Smooth muscle cell of the brain vasculature (primary cell): ENCODE measurements at places on chromosomes 6 and 20.

DNA sequence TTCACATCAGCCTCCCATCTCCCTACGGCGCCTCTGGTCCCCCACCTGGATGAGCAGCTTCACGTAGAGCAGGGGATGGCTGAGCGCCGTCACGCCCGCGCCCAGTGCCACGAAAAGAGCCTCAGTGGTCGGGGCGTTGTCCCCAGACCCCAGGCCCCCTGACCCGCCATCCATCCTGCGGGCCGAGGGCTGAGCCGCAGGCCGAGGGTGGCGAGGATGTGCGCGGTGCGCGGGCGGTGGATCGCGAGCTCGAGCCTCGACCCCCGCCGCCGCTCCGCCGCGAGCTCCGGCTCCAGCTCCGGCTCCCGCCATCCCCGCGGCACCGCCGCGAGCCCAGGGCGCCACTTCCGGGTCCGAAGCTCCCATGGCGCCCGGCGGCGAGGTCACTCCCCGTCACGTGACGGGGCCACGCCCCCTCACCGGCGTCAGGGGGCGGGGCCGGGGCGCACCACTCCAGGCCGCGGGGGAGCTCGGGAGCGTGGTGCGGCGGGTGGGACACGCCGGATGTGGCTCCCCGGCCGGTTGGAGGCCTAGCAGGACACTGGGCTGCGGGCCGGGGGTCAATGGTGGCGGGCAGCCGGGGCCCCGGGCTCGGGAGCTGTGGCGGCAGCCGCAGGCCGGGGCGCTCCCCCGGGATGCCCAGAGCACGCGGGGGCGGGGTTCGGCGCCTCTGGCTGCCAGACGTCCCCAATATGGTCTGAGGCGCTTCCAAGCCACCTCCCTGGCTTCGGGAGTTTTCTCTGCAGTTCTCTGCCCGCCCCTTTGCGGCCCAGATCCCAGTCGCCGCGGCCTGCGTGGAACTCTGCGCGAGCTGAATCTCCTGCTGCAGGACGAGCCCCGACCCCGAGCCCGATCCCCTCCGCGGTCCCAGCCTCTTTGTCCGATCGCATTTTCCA, at the start of gene MTCH1:
TSS of gene MTCH1 (minus strand) at position 389 of the 896 bp plus-strand sequence. CDS start at position 366, 23 bp downstream.
- DNase-seq: peak; percentile 73

- no peak for DNase-seq
Measured at GRCh38 chr6:78380541-78380940, 486.8 kb upstream of the IRAK1BP1 start.

- DNase-seq: no peak
Measured at GRCh38 chr20:57894522-57894921, 184.7 kb upstream of the PMEPA1 start.

DNA sequence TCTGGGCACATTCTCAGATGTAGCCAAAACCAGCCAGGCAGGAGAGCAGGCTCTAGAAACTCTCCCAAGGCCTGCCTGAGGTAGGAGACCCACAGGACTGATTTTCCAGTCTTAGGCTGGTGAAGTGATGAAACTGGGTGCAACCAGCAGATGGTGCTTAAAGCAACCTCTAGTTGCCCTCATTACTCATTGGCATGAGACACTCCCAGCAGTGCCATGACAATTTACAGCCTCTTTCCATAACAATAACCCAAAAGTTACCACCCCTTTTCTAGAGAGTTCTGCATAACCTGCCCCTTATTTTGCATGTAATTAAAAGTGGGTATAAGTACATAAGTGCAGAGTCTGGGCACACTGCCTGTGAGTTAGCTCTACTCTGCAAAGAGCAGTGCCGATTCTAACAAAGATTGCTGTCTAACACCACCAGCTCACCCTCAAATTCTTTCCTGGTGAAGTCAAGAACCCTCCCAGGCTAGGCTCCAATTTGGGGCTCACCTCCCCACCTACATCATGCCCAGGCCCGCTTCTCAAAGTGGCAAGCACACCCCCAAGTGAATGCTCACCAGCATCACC, 14.4 kb upstream of the GPR6 start:
- DNase-seq: no peak

DNA sequence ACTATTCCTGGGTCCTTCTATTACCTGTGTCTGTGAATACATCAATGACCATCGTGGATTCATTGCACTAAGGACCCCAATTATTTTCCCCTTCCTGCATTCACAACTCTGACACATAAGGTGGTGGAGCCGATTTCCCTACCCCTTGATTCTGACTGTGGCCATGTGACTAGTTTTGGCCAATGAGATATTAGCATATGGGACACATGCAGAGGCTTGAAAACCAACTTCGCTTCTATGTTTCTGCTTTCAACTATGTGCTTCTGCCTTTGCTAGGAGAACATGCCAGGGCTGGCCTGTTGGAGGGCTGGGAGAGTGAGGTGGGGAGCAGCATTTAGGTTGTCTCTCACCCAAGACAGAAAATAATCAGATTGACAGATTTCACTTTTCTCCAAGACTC, 483.1 kb upstream of the JAG1 start:
- no peak for DNase-seq

GRCh38 chr6:42451333-42452170, at the start of gene TRERF1:
TSS of gene TRERF1 (minus strand) at chr6:42451926. CDS start at chr6:42269590, 182,336 bp downstream.
- no peak for DNase-seq

DNA sequence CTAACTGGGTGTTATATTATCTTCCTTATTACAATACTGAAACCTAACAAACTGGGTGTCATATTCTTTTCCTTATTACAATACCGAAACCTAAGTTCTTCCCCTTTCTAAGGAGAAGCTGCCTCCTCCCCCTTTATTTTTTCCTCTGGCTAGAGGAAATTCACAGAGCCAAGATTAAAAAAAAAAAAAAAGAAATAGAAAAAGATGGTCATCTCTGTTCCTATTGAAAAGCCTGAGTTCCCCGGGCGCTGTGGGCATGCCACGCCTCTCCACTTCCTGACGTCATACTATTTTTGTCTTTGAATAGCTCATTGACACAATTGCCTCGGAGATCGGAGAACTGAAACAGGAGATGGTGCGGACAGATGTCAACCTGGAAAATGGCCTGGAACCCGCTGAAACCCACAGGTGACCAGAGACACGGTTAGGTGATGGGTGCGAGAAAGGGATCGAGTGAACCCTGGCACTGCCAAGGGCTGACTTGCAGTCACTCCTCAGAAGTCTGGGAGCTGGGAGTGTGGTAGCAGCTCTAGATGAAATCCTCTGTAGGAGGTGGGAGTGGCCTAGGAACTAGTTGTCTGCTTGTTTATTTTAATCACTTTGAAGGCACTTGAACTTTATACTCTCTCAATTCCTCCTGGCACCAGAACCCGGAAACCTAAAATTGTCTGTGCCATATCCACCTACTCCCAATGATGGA, 82.2 kb upstream of the NAA20 start:
- DNase-seq: no peak

- no peak for DNase-seq
Measured at GRCh38 chr6:105892577-105893262, 193.4 kb upstream of the PRDM1 start.

- no peak for DNase-seq
Measured at GRCh38 chr6:167113047-167113754, 9.7 kb upstream of the CCR6 start.

GRCh38 chr6:70176842-70177550, 125.9 kb downstream of the COL9A1 start:
- DNase-seq: no peak

DNA sequence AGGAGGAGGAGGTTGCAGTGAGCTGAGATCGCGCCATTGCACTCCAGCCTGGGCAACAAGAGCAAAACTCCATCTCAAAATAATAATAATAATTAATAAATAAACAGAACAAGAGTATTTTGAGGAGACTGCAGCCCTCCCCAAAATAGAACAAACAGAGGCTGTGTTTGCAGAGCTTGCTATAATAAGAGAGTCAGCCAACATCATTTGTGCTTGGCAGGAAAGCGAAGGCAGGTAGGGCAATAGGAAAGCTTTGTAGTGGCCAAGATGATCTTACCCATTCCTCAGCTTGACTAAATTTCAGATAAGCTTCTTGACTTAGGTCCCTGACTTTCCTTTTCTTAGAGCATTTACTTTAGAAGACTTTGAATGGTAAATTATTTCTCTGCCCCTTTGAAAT, 6.7 kb downstream of the C6orf141 start:
- DNase-seq: no peak

DNA sequence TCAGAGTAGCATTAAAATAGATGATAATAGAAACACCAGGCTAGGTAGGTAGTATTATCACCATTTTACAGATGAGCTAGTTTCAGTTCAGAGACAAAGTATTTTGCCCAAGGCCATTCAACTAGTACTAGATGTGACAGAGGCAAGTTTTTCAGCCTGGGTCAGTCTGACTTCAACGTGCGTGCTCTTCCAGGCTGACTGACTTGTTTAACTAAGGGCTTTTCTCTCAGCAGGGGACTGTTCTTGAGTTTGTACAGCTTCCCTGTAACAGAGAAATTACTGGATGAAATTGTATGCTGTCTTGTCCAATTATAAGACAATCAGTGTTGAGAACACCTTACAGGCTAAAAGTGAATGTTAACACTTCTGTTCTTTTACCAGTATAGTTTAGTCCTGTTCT, 333.5 kb upstream of the MAN1A1 start:
- DNase-seq: peak; percentile 56

DNA sequence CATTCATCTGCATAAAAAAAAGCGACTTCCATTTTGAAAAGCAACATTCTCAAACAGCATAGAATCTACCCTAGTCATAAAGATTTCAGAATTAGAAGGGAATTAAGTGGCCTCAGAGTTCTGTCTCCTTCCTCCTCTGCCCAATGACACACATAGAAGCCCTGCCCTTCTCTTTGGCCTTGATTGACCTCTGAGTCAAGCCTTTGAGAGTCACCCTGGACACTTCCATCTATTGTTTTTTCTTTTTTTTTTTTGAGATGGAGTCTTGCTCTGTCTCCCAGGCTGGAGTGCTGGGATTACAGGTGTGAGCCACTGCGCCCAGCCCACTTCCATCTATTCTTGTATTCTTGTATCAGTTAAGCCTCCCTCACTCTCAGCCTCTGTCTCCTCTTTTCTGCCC, 44.8 kb upstream of the CTNNBL1 start:
- no peak for DNase-seq

GRCh38 chr6:53333439-53334408, 15.0 kb downstream of the ELOVL5 start:
- DNase-seq: no peak

GRCh38 chr20:47934761-47935160, 149.5 kb upstream of the SULF2 start:
- no peak for DNase-seq

- DNase-seq: no peak
Measured at GRCh38 chr20:2708665-2709064, 16.1 kb downstream of the EBF4 start.

DNA sequence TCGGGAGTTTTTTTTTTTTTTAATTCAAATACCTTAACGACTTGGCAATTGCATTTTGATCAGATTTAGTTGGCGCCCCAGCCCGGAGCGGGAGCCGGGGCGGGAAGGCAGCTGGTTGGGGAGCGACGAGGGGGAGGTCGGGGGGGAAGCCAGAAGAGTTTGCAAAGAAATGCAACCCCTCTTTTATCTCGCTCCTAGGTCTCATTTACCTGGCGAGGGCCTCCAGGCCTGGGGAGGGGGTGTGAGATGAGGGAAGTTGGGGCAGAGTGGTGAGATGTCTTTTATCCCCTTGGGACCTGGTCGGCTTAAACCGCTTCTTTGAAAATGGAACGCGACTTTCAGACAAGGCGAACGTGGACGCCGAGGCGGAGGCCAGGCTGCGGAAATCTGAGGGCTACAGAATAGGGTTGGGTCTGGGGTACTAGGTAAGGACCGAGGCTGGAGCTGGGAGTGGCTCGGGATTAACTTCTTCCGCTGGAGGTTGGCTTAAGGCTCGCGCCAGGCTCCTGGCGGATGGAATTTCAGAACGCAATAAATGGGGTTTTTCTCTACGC, 40.3 kb downstream of the NCR2 start:
- DNase-seq: no peak

GRCh38 chr6:138397128-138398122, 6.6 kb upstream of the HEBP2 start:
- no peak for DNase-seq

DNA sequence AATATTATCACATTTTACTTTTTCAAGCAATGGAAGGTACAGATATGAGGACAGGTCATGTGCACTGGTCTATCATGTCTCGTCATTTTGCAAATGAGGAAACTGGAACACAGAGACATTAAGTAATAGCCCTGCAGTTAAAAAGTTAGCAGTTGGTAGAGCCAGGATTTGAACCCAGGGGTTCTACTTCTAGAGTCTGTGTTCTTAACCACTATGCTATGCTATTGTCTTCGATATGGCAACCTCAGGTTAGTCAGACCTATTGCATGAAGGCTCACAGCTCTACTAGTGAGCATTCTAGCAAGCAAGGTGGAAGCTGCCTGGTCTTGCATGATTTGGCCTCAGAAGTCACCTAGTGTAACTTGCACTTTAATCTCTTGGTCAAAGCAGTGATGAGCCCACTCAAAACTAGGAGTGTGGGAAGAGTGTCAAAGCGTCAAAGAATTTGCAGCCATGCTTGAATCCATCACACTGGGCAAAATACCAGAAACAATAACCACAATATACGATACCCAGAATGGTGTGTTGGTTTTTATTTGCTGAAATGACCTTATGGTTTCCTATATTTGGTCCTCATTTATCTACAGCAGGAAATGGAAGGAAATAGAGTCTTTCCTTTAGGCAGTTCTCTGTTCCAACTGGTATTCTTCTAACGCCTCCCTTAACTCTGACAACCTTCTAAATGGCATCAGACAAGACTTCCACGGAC, 20.4 kb upstream of the BMP2 start:
- no peak for DNase-seq

DNA sequence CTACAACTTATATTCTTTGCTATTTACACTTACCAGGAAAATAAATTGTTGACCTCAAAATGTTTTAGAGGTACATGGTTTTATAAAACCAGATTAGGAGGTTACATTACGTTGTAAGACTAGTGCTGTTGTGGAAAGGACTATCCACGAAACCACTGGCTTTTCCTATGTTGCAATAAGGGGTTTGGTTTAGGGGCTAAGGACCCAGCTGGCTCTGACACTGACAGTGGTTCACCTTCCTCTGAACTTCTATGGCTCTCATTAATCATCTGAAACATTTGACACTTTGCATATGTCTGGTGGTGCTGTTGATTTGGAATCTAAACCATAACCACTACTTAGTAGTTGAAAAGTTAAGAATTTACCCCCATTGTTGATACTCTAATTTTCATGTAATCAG, 186.7 kb downstream of the NKAIN2 start:
- DNase-seq: no peak

DNA sequence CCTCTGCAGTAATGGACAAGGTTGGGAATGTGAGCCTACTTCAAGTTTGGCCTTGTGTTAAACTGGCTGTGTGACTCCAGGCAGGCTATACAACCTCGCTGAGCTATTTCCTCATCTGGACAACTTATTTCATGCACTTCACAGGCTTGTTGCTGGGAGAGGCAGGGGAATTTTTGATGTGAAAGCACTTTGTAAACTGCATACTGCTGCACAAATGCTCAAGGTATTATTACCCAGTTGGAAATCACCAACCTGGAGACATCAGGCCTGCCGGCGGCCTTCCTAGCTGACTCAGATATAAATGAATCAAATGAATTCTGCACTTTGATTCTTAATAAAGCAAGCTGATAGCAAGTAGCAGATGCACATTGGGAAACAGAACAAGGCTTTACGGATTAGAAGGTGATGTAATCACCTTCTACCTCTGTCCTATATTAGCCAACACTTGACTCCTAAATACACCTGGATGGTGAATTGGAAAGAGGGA, 10.1 kb downstream of the JARID2 start:
- DNase-seq: no peak
